ENCODE measurements at places on chromosomes 7 and 10. TPM values are rescaled to one million over a fixed set of nuclear protein-coding genes. Genes with fewer than 3 reads are reported as not detected.

Gene ADAM8
- 1.2 TPM for polyA plus RNA-seq

Gene TMEM273
- 11.1 TPM for polyA plus RNA-seq

Gene CNNM1
- not detected for polyA plus RNA-seq

Gene GIMAP2
- 6.6 TPM for polyA plus RNA-seq

Gene RELN
- polyA plus RNA-seq: not detected

Gene HELLS
- 2.4 TPM for polyA plus RNA-seq

Gene CALHM3
- polyA plus RNA-seq: not detected

Gene ATP5MK
- polyA plus RNA-seq: 1,949 TPM

Gene ABCA13
- polyA plus RNA-seq: 0.16 TPM

Gene SCART1
- not detected for polyA plus RNA-seq

Gene ITGB8
- 0.23 TPM for polyA plus RNA-seq

Gene PYROXD2
- 0.60 TPM for polyA plus RNA-seq

Gene DOCK4
- polyA plus RNA-seq: 5.7 TPM

Gene GIMAP6
- polyA plus RNA-seq: 5.8 TPM

Gene CCDC172
- polyA plus RNA-seq: not detected

Gene ARPC1B
- polyA plus RNA-seq: 313 TPM

Gene PITX3
- not detected for polyA plus RNA-seq

Gene AS3MT
- 0.60 TPM for polyA plus RNA-seq

Gene CHCHD2
- 665 TPM for polyA plus RNA-seq

Gene ELN
- 2.5 TPM for polyA plus RNA-seq

Gene EMX2
- polyA plus RNA-seq: not detected

Gene NPC1L1
- 0.09 TPM for polyA plus RNA-seq

Data from sigmoid colon (tissue), 7 donors.